Bronchial smooth muscle cell (primary cell): ENCODE measurements at places on chromosomes 13 and 19. TPM values are rescaled to one million over a fixed set of nuclear protein-coding genes. Genes with fewer than 3 reads are reported as not detected.

IZUMO2 gene
- not detected in 2 replicates for total RNA-seq

PDX1 gene
- not detected in 2 replicates for total RNA-seq

ICAM5 gene
- 0.69 and 1.4 TPM in 2 replicates for total RNA-seq

PIP5K1C gene
- 20.3 and 33.6 TPM in 2 replicates for total RNA-seq

RFPL4A gene
- total RNA-seq, result not detected in 2 replicates
